CD4-positive, alpha-beta T cell treated with Interleukin-4 for 4 hours (primary cell): ENCODE measurements at places on chromosomes 12 and 14.

GRCh38 chr14:38363217-38363616 lies 107.3 kb upstream of the CLEC14A start:
- no peak for DNase-seq

DNA sequence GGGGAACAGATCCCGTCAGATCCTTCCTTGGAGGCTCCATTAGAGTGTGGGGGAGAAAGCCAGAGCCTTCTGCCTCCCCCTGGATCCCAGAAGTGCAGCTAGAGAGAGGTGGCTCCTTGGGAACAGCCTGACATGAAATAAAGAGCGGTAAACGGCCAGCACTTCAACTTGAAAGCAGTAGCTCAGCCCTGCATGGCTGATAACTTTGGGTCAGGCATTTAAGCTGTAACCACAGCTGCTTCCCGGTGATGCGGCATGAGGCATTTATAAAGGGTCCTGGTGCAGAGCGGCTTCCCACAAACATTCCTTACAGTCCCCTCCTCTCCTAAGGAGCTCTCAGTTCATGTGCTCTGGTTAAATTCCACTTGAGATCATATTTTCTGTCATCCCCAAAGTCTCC lies 960.3 kb downstream of the VRK1 start:
- no peak for DNase-seq

GRCh38 chr14:96215452-96216244 lies 11.0 kb downstream of the BDKRB2 start:
- no peak for DNase-seq

GRCh38 chr12:126419131-126419530 lies 1353.9 kb downstream of the AACS start:
- no peak for DNase-seq

DNA sequence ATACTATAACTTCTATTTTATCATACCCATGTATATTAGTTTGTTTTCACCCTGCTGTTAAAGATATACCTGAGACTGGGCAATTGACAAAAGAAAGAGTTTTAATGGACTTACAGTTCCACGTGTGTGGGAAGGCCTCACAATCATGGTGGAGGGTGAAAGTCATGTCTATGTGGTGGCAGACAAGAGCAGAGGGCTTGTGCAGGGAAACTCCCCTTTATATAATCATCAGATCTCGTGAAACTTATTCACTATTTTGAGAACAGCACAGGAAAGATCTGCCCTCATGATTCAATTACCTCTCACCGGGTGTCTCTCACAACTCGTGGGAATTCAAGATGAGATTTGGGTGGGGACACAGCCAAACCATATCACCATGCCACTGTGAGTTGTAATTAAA lies 135.8 kb downstream of the SYNE2 start:
- peak; percentile 1 for DNase-seq

DNA sequence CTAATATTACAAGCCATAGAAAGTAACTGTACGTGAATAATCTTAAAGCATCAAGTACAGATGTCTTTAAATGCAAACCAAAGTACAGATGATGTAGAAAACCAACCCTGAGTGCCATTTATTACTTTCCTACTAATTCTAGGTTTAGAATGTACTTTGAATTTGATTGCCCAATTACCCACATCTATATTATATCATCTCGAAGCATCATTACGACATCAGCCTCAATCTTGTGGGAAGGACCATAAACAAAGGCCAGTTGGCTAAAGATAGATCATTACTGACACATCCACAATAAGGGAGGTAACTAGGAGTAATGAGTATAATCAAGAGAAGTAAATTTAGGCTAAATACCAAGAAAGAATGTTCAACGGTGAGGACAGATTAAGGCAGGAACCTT lies 478.9 kb downstream of the BCAT1 start:
- DNase-seq: no peak

GRCh38 chr14:51807356-51807755 lies 53.1 kb upstream of the GNG2 start:
- no peak for DNase-seq

DNA sequence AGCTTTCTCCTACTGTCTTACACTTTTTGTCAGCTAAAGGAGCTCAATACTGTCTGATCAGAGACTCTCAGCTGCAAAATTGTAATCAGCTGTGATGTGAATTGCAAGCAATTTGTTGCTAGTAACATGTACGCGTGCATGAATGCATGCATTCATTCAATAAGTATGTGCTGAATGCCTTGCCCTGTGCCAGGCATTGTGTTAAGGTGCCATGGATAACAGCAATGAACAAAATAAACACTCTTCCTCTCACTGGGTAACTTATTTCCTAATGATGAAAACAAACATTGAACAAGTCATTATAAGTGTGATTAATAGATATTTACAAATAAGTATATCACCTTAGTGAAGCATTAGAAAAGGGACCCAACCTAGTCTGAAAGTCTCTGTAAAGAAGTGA lies 163.2 kb upstream of the ARID2 start:
- no peak for DNase-seq

- DNase-seq: no peak
Measured at GRCh38 chr12:102120564-102120873, 536 bp downstream of the PARPBP start.

DNA sequence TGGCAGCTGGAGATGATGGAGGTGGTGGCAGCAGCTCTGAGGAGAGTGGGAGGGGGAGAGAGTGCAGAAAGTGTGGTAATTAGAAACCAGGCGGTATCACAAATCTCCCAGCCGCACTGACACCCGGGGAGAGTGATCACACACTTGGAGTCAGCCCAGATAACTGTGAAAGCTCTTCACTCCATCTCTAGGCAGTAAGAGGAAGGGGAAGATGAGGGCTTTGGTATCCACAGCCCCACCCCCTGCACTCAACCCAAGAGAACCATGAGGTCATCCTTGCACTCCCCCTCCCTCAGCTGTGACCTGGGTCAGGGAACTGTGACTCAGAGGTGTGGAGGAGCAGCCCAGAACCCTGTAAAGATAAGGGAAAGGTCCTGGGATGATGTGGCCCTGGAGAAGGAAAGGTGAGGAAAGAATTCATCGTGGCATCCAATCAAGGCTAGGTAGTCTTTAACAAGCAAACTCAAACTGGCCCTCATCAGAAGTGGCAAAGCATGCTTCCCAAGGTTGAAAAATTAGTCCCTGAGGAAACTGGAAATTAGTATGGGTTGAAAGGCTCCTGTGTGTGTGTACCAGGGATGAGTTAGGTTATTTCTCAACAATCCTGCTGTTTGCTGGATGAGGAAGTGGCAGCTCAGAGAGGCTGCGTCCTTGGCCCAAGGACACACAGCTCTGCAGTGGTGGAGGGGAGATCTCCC lies 111.0 kb upstream of the LHX5 start:
- no peak for DNase-seq

DNA sequence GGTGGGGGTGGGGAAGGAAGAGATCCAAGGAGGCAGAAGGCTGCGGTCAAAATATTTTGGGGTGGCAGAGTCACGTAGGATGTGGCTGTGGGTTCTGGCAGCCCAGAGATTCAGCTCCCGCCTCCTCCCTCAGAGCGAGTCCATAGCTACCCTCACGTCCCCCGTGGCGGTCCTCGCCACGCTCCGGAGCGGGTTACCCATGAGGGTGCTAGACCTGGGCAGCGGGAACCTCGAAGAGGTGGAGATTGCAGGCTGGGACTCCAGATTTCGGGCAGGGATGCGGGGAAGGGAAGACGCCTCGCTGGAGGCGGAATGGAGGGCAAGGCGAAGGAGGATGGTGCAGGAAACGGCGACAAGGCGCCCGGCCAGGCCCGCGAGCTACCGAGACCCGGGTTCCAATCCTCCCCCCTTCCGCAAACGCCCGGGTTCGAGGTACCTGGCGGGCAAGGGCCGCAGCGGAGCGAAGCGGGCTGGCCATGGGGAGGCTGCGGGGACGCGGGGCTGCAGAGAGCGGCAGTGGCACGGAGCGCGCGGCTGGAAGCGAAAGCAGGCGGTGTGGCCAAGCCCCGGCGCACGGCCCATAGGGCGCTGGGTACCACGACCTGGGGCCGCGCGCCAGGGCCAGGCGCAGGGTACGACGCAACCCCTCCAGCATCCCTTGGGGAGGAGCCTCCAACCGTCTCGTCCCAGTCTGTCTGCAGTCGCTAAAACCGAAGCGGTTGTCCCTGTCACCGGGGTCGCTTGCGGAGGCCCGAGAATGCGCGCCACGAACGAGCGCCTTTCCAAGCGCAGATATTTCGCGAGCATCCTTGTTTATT lies 46.2 kb downstream of the BCAT1 start:
- no peak for DNase-seq

GRCh38 chr12:21438643-21439042 lies 1.2 kb downstream of the PYROXD1 start:
- DNase-seq: peak; percentile 9
